ENCODE measurements at places on chromosomes 7 and 10. TPM values are rescaled to one million over a fixed set of nuclear protein-coding genes. Genes with fewer than 3 reads are reported as not detected.

The SYT15 gene
- total RNA-seq = 0.08 TPM

The ACTL6B gene
- not detected for total RNA-seq

The CDNF gene
- 0.47 TPM for total RNA-seq

The GSTO2 gene
- 50.1 TPM for total RNA-seq

The UCN3 gene
- not detected for total RNA-seq

The KCP gene
- 0.47 TPM for total RNA-seq

The C10orf67 gene
- total RNA-seq = 0.34 TPM

The PRPS1L1 gene
- not detected for total RNA-seq

The AGAP4 gene
- total RNA-seq = 2.0 TPM

The HOXA13 gene
- total RNA-seq = not detected

The PNLIPRP2 gene
- not detected for total RNA-seq

The AMZ1 gene
- under 0.01 TPM for total RNA-seq

The LGI1 gene
- total RNA-seq = not detected

The GGCT gene
- 49.2 TPM for total RNA-seq

The THSD7A gene
- not detected for total RNA-seq

The RBM20 gene
- total RNA-seq = not detected

The CTBP2 gene
- 97.1 TPM for total RNA-seq

The TNS3 gene
- 5.7 TPM for total RNA-seq

The APBB1IP gene
- not detected for total RNA-seq

The IGF2BP3 gene
- 12.0 TPM for total RNA-seq

The SPDYE9 gene
- not detected for total RNA-seq

The TDRD1 gene
- 0.31 TPM for total RNA-seq

The GALNT17 gene
- not detected for total RNA-seq

The FOXL3 gene
- total RNA-seq = not detected

The AQP1 gene
- total RNA-seq = not detected

The NEUROG3 gene
- not detected for total RNA-seq

The NEBL gene
- total RNA-seq = 0.16 TPM

The CCDC136 gene
- 0.39 TPM for total RNA-seq

The GLRX3 gene
- total RNA-seq = 117 TPM

All from hair follicular keratinocyte (primary cell).